ENCODE measurements at places on chromosomes 5 and 9.
A peak's percentile ranks its signal among the peaks of the same experiment; 100 is the strongest.

GRCh38 chr5:69105996-69106906, 12.4 kb downstream of the SLC30A5 start:
- DNase-seq, result no peak

DNA sequence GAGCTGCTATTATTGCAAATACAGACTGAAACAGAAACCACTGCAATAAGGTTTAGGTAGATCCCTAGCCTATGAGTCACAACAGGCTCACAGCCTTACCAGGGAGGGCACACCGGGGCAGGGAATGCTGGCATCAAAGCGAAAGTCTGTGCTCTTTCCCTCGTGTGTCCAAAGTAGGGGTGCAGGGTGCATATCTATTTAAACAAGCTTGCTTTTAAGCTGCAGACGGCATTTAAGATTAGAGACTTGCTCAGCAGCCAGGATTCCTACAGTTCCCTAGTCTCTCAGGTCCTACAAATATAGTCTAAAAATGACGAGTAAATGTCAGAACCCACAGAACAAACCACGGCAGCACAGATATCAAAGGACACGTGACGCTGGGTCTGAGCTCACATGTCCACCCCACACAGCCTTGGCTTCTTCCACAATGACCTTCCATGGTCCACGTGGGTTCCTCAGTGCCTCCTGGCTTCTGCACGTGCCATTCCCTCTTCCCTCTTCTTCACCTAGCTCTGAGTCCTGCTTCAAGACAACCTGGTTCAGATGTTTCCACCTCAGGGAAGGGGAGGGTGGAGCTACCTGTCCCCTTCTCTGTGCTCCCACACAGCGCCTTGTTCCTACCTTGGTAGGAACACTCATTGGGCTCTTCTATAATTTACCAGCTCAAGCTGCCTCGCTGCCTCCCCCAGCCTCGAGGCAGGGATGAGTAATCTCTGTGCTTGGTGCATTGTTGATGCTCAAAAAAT, 193.2 kb downstream of the MAPKAP1 start:
- DNase-seq, result peak; percentile 89

DNA sequence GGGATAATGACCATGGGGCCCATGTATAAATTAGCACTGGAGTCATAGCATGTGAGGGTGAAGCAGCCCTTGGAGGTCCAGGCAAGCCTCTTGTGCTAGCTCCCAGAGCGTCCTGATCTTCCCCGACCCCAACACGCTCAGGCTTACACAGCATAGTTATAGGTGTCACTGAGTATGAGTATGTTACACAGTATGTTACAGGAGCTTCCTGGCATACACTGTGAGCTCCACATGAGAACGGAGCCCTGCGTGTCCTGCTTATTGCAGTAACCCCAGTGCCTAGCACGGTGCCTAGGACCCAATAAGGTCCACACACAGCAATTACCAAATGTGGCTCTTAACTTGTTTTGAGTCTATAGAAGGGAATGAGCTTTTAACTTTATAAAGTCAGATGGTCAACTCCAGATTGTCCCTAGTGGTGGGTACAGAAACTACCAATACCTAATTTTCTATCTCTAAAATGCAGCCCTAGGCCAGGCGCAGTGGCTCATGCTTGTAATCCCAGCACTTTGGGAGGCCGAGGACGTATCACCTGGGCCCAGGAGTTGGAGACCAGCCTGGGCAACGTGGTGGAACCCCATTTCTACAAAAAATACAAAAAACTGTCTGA, 64.1 kb downstream of the PLAC8L1 start:
- DNase-seq, result peak; percentile 43

DNA sequence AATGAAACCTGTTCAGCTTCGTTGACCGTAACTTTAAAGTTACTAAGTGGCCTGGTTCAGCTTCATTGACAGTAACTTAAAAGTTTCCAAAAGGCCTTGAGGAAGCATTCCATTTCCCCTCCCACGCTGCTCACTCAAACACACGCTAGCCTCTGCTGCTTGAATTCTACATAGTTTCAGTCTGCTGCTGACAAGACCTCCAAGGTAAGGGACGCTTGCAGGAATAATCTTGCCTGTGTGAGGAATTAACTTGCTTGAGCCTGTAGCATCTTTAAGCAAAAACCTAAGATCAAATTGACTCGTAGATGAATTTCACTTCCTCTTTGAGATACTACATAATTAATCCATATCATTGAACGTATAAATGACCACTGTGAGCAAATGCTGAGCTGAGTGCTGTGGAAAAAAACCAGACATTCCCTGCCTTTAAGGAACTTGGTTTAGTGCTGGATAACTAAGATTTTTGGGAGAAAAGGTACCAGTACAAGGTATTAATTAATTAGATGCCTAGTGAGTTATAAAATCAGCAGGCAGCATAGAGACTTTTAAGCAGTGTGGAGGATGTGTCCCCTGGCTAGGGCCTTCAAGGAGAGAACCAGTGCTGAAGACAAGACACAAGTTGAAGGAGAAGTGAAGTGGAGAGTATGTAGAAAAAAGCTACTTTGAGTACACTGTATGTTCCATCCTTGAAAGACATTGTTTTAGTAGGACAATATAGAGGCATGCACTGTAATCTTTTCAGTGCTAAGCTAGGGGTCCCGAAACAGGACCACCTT, 39.2 kb downstream of the GRAMD2B start:
- DNase-seq, result no peak

DNA sequence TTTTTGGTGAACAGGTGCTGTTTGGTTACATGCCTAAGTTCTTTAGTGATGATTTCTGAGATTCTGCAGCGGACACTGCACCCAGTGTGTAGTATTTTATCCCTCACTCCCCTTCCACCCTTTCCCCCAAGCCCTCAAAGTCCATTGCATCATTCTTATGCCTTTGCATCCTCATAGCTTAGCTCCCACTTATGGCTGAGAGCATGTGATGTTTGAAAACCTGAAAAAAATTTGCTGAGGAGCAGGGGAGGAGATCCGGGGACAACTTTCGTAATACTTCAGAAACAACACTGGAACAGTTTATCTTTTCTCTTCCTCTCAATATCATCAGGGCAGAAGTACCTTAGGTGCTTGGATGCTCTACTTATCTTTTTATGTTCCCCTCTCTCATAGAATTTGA, 226.4 kb downstream of the ADAMTS6 start:
- DNase-seq, result no peak

GRCh38 chr9:36543916-36544315, 28.8 kb upstream of the MELK start:
- DNase-seq, result no peak

DNA sequence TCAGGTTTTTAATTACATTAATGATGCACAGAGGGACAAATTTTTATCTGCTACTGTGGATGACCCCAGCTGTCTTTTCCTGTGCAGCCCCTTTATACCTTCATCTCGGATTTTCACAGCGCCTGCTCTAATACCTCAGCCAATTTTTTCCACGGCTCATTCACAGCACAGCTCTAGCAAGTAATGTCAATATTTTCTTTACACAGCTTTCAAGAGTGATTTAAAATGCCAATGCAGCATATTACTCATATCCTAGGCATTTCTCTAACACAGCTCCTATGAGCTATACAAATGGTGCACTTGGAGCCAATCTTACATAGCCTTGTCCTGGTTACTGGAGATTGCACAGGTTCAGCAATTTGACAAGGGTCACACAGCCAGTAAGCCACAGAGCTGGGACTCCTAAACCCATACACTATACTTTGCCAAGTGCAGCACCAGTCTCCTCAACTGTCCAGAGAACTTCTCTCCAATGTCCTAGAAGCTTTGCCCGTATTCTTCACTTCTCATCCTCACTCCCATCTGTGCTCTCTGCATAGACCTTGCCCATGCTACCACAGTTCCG, 661.8 kb downstream of the DTWD2 start:
- DNase-seq, result no peak

GRCh38 chr5:58262226-58262625, 197.7 kb downstream of the PLK2 start:
- DNase-seq, result peak; percentile 69

GRCh38 chr5:168947212-168947868, 353.6 kb downstream of the SLIT3 start:
- peak; percentile 50 for DNase-seq

- DNase-seq, result no peak
Measured at GRCh38 chr5:174057206-174057605, 11.7 kb downstream of the NSG2 start.

DNA sequence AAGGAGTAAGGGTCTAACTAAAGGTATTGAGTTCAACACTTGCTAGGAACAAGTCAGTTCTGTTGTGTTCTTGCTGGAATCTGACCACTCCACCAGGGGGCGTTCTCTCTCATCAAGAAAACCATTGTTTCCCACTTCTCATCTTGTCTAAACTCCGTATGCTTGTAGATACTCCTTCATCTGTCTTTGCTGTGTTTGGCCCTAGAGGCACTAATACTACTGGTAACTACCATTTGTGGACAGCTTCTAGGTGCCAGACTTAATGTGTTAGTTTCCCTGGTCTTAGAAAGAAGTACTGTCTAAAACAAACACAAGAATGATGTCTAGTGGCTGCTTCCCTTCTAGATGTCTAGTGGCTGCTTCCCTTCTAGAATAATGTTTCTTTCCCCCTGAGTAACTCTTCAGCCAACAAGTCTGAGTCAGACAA, 18.7 kb upstream of the PTPDC1 start:
- peak; percentile 79 for DNase-seq

DNA sequence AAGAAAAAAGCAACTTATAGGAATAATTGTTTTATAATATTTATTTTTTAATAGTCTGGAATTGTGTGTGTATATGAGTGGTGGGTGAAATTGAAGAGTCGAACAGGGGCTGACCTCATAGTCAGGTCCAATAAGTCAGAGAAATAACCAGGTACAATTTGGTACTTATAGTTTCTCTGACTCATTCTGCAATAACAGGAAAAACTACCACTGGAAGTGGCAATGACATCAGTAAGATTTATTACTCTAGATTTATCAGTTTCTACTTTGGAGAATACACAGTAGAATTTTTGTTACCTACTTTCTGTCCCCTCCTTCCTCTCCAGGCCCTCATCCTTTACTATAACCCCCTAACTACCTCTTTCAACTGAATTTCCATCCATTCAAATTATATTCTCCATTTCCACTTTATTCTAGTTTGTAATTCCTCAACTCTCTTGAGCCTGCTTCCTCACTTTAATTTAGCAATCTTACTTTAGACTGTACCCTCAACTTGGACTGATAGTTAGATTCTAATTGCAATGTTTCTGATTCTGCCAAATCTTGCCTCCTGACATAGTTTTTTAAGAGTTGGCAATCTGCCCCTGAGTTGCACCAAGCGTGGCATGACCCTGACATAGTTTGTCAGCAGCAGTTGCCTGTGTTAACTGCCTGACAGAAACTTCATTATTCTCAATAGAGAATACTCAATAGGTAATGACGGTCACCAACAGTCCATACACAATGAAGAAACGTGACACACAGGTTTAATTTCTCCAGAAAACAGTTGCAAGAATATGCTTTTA, 475.3 kb upstream of the RIOK2 start:
- peak; percentile 27 for DNase-seq

- peak; percentile 88 for DNase-seq
Measured at GRCh38 chr9:4126184-4126865, 173.5 kb downstream of the GLIS3 start.

DNA sequence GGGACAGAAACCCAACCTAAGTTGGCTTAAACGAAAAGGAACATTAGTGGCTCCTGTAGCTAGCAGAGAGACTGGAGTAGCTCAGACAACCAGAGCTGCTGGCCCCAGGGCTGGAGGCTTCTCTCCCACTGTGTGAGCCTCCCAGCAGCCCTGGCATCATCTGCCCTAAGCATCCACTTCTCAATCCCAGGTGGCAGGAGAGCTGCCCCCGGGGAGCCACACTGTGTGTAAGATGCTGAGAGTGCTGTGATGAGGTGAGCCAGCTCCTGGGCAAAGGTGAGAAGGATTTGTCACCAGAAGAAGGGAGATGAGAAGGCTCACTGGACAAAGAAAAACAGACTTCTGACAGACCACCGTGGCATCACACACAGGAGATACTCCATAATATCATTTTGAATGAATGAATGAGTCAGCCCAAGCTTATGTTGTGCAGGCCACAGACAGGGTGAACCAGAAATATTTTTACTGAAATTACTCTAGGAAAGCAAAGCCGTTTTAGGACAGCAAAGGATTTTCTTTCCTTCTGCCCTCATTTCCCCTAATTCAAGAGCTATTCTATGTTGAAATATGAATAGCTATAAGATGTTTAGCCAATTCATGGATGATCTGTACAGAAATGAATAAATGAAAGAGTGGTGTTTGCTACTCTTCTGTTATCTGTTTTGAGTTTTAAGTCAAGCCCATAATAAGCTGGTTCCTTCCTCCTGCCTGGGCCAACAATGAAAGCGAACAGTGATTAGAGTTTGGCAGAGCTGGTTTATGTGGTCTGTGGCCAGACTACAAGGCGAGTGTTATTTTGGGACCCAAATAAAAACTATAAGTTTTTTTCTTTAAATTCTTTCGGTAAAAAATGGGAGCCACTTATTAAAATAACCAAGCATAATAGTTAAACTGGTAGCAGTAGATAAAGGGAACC, 57.4 kb upstream of the ECM2 start:
- no peak for DNase-seq

DNA sequence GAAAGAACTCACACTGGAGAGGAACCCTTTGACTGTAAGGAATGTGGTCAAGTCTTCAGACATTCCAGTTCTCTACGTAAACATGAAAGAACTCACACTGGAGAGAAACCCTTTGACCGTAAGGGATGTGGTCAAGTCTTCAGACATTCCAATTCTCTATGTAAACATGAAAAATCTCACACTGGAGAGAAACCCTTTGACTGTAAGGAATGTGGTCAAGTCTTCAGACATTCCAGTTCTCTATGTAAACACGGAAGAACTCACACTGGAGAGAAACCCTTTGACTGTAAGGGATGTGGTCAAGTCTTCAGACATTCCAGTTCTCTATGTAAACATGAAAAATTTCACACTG, 32.6 kb downstream of the MAPK9 start:
- DNase-seq, result peak; percentile 11

DNA sequence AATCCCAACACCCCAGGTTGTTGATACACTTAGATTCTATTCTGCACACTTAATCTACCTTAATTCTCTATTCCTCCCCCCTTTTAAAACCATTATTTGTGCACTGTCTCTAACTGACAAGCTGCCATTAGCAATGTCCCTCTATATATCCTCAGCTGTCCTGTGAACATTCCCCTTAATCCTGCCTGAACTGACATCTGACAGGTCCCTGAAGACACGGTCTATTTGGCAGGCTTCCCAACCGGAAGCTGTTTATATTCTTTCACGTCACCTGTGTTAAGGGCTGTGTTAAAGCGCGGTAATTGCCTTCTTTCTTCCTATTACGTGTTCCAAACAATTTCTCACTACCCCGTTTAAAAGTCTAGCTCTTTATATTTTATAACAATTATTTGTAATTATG, 277.3 kb downstream of the CDH9 start:
- no peak for DNase-seq

GRCh38 chr5:140220032-140220697, 45.2 kb downstream of the CYSTM1 start:
- peak; percentile 74 for DNase-seq

GRCh38 chr9:36759141-36759540, 186.4 kb downstream of the MELK start:
- DNase-seq, result no peak

DNA sequence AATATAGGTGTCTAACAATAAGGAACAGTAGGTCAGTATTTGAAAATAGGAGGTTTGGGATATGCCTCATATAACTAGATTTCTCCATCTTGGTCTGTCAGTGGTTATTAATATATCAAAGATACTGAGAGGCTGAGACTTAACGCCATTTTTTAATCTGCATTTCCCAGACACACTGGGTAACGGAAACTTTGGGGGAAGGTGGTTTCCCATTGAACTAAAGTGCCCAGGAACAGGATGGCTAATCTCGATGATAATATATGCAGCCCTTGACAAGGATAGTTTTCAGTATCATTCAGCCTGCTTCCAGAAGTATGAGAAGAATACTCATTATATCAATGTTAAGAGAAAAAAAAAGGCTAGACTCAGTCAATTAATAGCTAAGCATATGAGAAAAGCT, 30.7 kb downstream of the EFNA5 start:
- DNase-seq, result no peak
